CD4-positive, CD25-positive, alpha-beta regulatory T cell (primary cell): ENCODE measurements at places on chromosomes 1 and 21.

- no peak for DNase-seq
These were observed 172.1 kb downstream of the HHAT start for GRCh38 chr1:210500831-210501230.

DNA sequence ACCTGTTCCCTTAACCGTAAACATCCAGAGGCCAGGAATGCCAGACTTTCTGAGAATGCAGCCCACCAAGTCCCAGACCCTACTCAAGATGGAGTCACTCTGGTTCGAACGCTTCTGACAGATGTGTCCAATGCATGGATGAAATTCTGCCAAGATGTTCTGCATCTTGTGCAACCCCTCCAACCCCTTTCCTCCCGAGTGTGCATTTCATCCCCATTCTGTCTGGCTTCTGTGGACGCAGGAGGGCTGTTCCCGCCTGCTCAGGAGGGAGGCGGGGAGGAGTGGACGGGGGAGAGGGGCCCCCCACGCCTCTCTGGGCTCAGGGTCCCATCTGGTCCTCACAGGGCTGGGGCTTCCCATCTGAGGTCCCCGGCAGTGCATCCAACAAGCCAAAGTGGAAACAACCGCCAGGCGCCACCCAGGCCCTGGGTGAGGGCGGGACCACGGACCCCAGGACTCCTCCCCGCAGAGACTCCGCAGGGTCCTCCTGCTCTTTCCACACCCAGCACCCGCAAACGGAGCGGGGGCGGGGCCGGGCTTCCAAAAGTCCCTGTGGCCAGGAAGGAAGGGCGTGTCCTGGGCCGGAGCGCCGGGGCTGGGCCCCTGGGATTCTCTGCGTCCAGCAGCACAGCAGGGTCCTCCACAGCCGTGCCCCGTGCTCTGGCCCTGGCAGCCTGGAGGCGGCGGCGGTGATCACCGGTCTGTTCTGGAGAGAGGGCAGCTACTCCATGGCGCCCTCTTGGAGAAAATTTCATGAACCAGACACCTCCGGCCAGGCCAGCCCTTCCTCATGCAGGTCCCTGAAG, 27.8 kb upstream of the SUMO3 start:
- DNase-seq, result peak; percentile 30

DNA sequence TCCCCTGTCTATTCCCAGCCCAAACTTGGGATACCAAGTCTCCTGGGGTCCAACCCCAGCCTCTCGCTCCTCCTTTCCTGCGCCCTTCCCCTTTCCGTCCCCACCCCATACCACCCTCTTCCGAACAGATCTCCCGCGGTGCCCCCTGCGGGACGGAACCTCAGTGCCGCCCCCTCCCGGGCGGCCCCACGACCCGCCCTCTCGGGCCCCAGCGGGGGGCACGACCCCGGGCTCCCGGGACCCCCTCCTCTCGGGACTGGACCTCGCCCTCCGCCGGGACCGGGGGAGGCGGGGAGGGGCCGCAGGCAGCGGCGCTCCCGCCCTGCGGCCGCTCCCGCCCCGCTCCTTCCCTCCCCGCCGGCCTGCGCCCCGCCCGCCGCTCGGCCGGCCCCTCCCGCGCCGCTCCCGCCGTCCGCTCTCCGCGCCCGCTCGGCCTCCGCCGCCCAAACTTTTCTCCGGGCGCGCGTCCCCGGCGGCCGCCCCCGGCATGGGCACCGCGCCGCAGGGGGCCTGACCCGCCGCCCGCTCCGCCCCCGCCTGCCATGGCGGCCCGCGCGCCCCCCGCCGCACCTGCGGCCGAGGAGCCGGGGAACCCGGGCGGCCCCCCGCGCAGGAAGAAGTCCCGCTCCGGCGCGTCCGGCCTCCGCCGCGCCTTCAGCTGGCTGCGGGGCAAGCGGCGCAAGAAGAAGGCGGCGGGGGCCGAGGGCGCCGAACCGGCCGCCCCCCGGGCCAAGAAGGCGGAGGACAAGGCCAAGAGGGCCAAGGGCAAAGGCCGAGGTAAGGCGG, 39.0 kb upstream of the SYNC start:
- DNase-seq, result no peak

DNA sequence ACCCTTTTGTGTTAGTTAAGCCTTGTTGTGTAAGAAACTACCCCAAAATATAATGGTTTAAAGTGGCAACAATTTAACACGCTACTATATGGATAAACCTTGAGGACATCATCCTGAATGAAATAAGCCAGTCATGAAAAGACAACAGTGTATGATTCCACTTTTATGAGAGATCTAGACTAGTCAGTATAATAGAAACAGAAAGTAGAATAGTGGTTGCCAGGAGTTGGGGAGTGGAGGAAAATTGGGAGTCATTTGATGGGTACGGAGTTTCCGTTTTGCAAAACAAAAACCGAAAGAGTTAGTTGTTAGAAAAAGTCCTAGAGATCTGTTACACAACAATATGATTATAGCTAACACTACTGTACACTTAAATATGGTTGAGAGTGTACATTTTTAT, 16.0 kb upstream of the CHIA start:
- peak; percentile 28 for DNase-seq

DNA sequence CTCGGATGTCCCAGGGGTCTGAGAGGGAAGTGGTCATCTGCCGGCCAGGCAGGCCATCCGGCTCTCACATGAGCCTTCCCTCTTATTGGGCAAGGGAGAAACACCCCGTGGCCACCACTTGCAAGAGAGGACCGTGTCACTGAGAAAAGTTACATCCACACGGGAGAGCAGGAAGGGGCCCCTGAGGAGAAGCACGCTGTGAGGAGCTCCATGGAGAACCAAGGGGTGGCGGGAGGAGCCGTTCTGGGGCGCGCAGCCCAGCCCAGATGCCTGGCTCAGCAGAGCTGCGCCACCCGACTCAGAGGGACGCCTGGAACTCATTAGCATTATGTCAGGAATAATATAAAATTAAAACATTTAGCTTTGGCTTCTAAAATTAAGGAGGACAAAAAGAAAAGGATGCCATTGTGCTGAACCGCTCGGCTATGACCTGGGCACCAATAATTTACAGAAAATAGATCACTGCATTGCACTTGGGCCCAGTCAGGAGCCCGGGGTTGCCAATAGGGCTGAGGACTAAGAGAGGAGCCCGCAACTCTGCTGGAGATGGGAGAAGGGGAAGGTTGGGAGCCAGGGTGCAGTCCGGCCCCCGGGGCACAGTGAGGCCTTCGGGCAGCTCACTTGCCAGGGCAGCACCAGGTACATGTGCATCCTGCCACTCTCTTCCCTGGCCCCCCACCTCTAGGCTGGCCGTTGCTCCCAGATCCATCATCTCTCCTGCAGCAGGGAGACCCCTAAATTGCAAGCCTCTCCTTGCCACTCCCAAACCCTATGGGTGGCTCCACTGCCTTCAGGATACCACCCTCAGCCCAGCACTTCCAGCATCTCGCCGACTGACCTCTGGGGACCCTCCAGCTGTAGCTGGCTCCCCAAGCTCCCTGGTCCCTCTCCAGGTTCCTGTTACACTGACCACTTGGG, 84.8 kb downstream of the DMRTB1 start:
- DNase-seq, result no peak

GRCh38 chr1:212341090-212341489, 55.9 kb downstream of the PPP2R5A start:
- DNase-seq, result no peak

DNA sequence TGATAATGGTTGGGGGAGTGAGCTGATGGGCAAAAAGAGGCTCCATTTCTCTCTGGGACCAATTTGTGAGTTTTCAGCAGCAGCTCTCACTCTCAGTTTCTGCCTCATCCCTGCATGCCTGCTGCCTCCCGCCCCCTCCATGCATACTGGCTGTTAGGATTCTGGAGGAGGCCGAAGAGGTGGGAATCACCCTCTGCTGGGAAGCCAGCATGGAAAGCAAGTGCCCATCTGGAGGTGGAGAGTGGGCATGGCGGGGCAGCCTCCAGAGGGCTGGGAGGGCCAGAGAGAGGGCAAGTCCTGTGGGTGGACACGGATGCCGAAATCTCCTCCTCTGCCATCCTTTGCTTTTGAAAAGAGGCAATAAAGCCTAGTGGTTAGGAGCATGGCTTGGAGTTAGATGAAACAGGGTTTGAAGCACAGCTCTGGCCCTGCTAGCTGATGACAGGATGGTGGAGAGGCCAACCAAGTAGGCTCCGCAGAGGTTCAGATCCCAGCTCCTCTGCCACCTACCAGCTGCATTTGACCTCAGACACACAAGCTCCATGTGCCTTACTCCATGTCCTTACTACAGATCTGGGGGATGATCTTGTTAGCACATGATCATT, 113.4 kb downstream of the GRIK3 start:
- DNase-seq, result no peak

DNA sequence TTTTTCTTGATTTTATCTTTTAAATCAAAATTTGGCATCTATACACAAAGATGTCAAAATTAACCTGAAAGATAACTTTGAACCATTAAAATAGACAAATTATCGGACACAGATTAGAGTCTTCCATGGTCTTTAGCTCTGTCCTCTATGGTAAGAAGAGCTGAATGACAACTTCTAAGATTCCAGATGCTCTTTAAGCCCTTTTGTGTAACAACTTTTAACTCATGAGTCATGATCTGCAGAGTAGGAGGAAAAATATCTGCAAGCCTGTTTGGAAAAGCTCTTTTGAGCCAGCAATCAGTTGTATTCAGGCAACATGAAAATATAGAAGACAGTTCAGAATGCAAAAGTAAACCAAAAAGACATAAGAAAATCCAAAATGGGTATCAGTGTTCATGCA, 37.8 kb downstream of the TTC13 start:
- no peak for DNase-seq

- no peak for DNase-seq
These were observed 233.1 kb downstream of the PAPPA2 start for GRCh38 chr1:176696109-176696508.

DNA sequence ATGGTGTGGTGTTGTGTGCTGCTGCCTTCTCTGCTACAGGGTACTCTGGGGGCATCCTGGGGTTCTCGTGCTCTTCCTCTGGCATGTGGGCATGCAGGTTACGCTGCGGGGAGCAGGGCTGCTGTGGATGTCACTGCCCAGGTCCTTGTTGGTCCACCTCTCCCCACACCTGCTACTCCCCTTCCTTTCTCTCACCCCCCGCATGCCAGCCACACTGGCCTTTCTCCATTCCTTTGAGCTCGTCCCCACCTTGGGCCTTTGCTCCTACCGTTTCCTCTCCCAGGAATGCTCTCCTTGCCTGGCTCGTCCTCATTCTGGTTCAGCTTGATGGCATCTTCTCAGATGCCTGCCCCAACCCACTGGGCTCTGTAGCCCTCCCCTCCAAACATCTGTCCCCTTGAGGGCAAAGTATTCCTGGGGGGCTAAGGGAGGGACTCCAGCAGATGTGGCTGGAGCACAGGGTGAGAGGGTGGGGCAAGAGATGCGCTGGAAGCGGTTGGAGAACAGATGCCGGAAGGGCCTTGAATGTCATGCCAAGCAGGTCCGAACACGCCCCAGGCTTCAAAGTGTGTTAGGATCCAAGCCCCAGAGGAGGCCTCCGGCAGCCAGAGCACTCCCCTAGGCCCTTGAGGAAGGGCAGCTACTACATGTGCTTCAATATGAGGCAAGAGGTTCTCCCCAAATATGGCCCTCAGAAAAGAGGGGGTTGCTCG, 23.4 kb downstream of the DMRTB1 start:
- DNase-seq, result no peak

DNA sequence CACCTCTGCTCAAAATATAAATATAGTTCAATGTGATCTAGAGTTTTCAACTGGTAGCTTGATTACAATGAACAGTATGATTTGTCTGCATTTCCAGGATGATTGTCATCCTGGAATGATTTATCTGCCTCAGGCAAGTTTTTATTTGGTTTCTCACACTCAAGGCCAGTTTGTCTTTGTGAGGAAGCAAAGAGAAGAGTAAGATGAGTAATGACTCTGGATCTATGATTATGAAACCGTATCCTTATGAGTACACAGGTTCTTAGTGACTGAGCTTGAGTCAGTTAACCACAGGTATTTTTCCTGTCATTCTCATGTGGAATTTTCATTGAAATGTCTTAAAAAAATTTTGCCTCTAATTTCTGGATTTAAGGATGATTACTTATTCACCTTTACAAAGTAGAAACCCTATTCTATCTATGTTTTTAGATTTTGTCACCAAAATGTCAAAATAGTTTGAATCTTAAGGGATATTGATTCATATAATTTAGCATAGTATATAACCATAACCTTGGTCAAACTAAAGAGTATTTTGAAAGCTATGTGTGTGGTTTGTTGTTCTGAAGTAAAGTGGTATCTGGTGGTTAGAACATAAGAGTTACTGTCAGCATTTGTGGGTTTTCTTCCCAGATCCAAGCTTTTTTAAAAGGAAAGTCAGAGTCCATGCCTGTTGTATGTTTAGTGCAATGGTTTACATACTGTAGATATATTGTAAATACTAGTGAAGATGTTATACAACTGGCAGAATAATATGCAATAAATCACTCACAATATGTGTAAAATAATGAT, 145.0 kb downstream of the RASAL2 start:
- no peak for DNase-seq

DNA sequence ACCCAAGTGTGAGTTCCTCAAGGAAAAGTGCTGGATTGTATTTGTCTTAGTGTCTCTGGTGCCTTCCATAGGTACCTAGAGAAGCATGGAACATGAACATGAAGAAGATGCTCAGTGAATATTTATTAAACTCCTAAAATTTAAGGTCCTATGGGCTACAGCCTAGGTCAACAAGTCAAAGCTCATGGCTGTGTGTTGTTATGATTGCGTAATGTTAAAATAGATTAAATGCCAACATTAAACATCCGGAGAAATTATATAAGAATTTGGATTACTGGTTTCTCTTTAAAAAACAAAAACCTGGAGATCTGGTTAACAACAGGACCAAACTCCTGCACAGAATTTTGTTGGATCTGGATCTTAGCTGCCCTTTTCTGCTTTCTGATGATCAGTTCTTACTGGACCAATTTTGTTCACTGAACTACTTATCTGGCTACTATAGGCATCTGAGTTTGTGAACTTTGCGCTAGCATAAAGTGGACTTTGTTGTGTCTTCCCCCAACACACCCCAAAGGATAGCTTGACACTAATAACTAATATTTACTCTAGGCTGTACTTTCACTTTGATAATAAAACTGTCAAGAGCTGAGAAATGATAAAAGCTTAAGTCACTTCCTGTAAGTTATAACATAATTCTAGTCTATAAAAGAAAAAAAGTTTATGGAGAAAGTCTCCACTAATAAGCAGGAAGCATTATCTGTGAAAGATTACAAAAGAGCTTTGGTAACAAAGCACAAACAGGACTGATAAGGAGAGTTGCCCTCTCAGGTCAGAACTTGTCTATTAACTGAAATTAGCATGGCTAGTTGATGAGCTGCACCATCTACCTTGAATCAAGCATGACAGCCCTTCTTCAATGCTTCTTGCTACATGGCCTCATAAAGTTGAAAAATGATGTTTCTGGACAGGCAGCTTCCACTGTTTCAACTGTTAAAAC, 20.7 kb downstream of the F5 start:
- DNase-seq, result no peak

- DNase-seq, result no peak
These were observed 10.7 kb upstream of the BSDC1 start for GRCh38 chr1:32404946-32405345.
